ENCODE measurements at places on chromosomes 3 and 15.

DNA sequence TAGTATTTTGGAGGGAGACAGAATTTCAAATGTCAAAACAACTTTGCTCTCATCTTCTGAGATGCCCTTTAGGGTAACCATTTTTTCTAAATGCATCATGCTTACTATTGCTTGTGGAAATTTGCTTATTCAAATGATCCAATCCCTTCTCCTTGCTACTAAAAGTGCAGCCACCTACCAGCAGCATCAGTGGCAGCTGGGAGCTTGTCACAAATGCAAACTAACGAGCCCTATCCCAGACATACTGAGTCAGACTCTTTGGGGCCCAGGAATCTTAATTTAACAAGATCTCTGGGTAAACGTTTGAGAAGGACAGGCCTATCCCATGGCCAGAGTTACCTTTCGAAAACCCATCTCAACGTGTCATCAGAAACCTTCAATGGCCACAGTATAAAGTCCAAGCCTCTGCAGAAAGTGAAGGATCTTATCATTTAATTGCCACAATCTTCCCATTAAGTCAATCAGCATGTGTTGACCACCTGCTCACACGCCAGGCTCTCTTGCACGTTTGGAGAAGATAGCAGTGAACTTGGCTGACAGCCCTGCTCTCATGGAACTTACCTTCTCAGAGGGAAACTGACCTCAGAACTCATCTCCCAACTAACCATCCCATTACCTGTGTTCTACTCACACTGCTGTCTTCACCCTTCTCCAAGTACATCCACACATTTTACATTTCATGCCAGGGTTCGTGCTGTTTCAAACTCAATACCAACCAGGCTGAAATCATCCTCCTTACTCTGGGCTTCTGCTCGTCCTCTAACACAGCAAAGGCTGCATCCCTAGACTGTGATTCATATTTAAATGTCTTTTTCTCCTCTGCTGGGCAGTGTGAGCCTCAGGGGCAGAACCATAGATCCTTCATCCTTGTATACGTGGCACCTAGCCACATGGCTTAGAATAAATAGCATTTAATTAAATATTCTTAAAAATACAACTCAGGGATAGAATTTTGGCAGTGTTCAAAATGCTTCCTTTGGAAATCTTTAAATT is 24.8 kb upstream of the VGLL4 start:
- DNase-seq = no peak

- DNase-seq = no peak
Observed at GRCh38 chr15:92714077-92714476, 58.5 kb upstream of the FAM174B start.

DNA sequence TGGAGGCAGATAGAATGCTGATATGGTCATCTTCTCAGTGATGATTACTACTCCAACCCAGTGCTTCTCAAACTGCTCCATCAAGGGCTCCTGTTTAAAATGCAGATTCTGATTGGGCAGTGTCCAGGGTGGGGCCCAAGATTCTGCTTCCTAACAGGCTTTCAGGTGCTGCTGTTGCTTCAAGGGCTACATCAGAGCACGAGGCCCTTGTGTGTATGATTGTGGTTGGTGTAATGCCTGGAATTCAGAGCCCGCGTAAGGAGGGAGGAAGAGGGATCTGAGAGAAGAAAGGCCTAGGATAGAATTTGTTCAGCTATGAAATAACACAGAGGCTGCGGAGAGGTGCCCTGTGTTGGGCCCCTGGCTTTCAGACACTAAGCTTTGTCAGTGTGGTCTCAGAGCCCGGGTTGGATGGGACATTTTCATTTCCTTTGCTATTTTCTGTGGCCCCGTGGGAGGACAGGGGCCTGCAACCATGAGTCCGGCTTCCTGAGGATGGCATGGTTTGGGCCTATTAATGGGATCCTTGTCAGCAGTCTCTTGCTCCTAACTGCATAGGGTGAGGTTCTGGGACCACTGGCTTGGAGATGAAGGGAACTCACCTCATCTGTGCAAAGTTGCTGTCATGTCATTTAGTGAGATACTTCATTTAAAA is 53.0 kb downstream of the ATP1B3 start:
- no peak for DNase-seq

DNA sequence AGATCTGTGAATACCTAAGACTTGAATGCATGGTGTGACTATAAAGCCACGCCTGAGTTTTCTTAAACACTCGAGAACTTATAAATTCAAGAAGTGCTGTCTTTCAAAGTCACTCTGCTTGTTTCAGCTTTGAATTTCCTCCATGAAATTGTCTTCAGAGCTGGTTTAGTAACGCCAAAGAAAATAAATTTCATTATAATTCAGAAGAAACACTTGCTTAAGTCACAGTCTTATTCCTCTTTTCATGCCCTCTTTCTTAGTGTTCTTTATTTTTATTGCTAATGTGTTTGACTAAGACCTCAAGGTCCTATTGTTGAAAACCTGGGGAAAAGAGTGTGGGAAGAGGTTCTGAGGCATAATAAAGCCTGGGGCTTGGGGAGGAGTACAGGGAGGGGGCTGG is 3.3 kb upstream of the RCN2 start:
- DNase-seq = no peak

- DNase-seq = no peak
Observed at GRCh38 chr15:99450896-99451358, 114.9 kb upstream of the MEF2A start.
